ENCODE measurements at places on chromosomes 6 and 20.

DNA sequence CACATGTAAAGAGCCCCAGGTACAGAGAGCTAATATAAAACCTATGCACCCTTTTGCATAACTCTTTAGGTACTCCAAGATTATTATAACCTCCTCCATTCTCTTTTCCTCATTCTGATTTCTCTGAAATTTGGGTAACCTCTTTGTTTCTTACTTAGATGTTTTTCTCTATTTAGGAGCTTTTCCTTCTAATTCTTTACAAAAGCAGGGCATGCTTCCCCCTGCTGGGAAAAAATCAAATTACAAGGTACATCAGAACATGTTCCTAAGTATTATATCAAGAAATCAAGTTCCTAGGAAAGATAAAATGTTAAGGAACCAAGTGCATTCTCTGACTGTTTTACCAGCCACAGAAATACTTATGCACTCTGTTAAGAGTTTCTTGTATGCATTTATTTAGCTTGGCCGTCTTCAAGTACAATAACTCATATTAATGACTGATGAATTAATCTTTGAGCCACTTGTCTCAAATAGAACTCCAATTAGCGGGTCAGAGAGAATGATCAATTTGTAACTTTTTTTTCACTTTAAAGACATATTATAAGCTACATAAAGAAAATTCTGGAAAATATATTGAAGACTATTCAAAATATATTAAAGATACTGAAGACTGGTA is 2.1 kb downstream of the KHDRBS2 start:
- no peak for DNase-seq

GRCh38 chr20:51803148-51803854 is 980 bp upstream of the SALL4 start:
- no peak for DNase-seq

- no peak for DNase-seq
These were observed 29.8 kb downstream of the SLC13A3 start for GRCh38 chr20:46621492-46621891.

DNA sequence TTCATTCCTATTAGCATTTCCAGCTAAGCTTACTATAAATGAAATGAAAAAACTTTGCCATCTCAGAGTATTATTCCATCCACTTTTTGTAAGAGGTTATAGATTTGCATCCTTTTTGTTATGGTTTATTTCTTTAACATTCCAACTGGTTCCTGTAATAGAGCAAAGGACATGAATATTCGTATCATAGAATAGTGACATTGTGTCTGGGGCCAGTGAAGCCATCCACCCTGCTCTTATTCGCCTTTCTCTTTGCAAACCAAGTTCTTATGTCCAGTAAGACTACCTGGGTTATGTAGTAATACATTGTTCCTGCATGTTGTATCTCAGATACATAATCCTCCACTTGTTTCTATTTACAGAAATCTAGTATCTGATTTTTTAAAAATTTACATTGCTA is 43.1 kb downstream of the DCBLD1 start:
- no peak for DNase-seq

DNA sequence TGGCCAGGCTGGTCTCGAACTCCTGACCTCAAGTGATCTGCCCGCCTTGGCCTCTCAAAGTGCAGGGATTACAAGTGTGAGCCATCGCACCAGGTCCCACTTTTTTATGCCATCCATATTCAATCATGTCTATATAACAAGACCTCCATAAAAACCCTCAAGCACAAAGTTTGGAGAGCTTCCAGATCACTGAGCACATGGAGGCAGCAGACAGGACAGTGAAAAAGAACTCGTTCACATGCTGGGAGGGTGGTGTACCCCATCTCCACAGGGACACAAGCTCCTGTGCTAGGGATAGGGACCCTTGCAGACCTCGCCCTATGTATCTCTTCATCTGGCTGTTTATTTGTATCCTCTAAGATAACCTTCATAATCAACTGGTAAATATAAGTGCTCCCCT is 30.3 kb downstream of the KIF13A start:
- no peak for DNase-seq

- DNase-seq = no peak
These were observed 257.6 kb downstream of the HDGFL1 start for GRCh38 chr6:22826961-22827360.

DNA sequence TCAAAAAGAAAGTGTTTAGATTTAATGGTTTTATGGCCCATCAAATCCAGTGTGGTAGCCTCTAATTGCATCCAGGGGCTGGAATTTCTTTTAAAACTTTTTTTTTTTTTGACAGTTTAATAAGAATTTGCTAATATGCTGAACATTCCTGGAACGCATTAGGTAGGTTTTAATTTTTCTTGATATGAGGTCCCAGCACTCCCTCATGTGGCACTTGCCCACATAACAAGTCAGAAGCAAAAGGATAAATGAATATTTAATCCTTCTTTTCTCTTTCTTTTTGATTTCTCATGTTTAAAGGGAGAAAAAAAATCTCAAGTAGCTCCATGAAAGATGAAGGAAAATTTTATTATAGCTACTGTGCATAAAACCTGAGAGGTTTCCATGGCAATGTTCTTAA is 13.5 kb downstream of the HAO1 start:
- no peak for DNase-seq

- DNase-seq = no peak
These were observed 27.0 kb downstream of the PNLDC1 start for GRCh38 chr6:159826968-159827647.

DNA sequence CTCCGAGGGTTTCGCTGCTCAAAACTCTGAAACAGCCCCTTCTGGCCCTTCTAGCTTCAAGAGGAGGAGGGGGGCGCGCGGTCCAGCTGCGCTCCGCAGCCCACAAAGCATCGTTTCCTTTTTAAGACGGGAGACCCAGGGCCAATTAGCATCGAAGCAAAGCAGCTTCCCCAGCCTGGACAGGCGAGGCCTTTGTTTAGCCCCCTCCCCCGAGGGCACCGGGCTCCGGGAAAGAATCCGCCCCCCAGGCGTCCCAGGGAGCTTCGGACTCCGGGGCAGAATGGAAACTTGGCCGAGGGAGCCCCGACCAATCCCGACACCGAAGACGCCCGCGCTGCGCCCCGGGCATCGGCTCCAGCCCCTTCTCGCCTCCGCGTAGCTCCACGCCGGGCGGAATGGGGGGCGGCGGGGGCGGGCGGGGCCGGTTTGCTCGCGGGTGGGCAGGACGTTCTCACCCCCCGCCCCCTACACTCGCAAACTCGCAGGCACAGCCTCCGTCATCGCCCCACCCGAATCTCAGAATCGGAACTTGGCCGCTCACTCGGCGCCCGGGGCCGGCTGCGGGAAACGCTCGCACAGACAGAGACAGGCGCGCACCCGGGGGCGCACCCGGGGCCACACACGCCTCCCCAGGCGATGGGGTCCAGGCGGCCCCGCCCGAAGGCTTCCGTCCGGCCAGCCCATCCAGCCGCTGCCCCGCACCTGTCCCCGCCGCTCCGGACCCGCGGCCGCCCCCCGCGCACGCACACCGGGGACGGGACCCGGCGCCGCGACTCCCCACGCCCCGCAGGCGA is 628 bp downstream of the NKAIN4 start:
- DNase-seq = peak; percentile 79

DNA sequence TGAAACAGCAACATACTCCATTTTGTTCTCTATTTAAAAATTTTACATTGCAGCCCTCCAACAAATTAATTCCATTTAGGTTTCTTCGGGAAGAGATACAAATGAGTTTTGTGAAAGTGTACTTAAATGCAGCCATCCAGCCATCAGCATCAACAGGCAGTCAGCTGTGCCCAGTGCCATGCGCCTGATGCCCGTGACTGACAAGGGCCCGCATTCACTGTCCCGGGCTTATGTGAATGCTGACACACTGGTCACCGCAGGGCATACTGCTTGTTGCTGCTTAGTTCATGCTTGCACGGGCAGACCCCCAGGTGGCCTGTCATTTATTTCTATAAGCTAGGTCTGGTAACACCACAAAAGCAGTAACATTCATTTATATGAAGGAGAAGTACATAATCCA is 224.9 kb upstream of the QKI start:
- no peak for DNase-seq

DNA sequence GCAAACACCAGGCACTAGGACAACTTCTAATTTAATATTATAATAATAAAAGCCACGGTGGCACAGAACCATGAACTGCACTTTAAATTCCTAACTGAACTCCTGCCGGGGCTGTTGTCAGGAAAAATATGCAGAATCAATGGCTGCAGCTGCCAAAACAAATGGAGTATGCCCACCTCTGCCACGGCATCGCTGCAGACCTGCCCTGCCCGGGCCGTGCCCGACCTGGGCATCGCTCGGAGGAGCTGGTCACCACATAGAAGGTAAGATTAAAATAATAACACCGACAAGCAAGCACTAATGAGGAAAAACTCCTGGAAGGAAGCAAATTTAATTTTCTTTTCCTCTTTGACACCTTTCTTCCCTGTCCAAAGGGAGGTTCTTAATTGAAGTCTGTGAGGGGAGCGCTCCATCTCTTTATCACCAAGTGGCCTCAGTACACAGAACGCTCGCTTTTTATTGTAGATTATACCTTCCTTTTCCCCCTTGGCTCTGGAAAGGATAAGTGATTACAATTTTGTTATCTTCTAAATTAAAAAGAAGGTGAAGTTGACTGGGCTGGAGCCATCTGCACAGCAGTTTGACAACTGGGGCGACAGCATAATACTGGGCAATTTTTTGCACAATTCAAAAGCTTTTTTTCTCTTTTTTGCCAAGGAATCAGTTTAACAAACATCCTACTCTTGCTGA is 351.3 kb downstream of the ZFAND3 start:
- DNase-seq = no peak

DNA sequence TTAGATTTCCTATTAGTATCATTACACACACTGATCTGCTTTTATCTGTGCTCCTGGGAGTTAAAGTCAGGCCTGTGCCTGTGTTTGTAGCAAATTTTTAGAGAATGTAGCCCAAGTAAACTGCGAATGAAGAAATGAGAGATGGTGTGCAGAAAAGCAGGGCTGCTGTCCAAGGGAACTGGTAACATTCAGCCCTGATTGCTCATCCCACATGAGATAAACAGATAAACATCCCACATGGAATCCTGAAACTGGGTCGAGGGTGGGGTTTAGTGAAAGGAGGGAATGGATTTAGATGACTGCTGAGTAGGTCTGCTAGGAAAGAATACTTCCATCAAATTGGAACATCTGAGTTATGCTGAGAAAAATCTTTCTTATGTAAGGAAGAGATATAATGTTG is 69.1 kb downstream of the GRIK2 start:
- DNase-seq = no peak

DNA sequence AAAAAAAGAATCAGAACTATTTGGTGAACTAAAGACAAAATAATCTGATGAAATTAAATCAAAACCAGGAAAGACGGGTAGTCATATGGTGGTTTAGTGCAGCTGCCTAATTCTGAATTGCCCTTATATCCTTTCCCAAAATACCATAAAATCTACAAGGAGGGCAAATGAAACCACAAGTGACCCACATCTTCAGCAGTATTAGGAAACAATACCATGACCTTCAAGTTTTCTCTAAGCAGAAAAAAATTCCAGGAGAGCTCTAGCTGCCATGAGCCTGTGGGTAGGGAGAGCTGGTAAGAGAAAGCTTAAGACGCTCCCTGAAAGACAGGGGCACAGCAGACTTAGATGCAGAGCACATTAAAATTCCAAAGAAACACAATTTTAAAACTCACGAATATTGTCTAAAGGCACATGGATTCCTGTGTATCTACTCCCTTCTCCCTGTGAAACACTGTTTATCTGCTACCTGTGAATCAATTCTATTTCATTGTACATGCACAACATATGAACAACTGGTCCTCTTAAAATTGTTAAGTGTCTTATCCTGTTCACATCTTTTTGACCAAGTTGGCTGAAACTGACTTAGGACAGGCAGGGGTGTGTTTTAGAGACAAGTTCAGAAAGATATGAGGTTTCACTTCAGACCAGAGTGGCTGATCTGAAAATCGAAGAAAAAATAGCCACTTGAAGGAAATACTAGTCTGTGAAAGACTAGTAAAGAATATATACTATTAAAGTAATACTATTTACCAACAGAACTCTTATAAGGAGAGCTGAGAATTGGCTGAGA is 153.6 kb upstream of the SHLD1 start:
- DNase-seq = no peak

DNA sequence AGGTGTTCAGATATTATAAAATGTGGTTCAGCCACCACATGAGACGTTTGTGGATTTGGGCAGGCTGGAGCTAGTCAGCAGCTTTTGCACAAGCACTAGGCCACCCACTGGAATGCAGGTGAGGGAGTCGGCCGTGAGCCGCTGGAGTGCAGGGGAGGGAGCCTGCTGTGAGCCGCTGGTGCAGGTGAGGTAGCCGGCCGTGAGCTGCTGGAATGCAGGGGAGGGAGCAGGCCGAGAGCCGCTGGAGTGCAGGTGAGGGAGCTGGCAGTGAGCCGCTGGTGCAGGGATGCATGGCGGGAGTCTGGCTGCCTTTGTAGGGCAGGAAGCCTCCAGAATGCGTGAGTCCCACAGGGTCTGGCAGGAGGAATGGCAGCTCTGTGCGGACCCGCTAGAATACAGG is 1907.6 kb upstream of the DEFB115 start:
- DNase-seq = no peak

- no peak for DNase-seq
These were observed 158.9 kb upstream of the FUT9 start for GRCh38 chr6:95856876-95857364.

DNA sequence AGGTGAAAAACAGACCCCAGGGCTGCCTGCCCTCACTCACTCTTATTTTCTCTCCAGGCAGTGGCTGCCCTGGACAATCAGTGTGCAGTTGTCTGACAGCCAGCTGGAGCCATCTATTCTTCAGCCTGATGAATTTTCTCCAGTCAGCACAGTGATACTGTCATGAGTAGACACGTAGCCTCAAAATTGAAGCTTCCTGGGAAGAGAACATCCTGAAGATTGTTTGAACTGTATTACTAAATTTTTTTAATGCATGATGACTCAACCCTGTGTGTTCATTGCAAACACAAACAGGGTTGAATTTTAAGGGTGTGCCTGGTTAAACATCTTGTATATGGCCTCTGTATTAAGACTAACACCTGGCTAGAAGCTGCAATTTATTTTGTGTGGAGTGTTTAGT is 49.8 kb upstream of the STXBP5 start:
- DNase-seq = no peak

GRCh38 chr6:74318738-74319137 is 622.7 kb downstream of the CD109 start:
- DNase-seq = no peak

DNA sequence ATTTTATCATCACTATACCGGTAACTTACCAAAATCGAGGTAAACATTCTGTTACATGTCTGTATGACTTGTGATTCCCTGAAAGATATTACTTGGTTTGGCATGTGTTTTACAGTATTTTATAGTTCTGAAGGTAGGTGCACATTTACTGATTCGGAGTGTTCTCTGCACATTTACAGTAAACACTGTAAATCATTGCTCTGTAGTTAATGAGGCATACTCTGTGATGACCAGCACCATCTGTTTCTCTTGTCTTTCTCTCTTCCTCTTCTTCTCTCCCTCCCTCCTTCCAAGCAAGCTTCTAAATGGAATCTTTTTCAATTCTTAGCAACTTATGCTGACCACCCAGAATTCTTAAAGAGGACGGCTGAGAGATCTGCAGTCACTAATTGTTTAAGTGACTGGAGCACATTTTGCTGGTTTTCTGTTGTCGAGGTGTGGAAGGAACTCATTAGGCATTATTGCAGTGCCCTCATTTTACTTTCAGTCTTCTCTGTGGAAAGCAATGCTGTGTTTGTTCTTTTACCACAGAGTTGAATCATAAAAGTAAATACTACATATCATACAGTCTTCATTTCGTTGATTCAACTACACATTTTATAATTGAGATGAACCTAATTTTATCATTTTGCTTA is 126.5 kb downstream of the UTRN start:
- no peak for DNase-seq

Data from right forelimb (tissue), 1 donor.